ENCODE measurements at places on chromosomes 1 and 21.

DNA sequence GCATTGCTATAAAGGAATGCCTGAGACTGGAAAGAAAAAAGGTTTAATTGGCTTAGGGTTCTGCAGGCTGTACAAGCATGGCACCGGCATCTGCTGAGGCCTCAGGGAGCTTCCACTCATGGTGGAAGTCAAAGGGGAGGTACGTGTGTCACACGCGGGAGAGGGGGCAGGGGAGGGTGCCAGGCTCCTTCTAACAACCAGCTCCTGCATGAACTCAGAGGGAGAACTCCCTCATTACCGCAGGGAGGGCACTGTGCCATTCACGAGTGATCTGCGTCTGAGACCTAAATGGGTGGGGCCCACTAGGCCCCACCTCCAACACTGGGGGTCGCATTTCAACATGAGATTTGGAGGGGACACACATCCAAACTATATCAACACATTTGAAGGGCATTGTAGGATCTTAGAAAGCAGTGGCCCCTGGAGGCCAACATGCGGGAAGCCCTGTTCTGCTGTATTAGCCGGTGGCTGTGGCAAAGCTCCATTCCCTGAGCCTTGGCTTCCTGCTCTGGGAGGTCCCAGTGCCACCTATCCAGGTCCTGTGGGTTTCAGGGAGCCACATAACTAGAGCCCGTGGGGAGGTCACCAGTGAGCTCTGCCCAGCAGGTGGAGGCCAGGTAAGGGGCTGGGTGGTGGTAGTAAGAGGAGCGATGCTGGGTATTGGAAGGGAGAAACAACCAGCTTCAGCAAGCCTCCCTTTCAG lies 10.0 kb downstream of the WNT3A start:
- DNase-seq: no peak

GRCh38 chr1:194535369-194535768 lies 1349.0 kb upstream of the B3GALT2 start:
- no peak for DNase-seq

DNA sequence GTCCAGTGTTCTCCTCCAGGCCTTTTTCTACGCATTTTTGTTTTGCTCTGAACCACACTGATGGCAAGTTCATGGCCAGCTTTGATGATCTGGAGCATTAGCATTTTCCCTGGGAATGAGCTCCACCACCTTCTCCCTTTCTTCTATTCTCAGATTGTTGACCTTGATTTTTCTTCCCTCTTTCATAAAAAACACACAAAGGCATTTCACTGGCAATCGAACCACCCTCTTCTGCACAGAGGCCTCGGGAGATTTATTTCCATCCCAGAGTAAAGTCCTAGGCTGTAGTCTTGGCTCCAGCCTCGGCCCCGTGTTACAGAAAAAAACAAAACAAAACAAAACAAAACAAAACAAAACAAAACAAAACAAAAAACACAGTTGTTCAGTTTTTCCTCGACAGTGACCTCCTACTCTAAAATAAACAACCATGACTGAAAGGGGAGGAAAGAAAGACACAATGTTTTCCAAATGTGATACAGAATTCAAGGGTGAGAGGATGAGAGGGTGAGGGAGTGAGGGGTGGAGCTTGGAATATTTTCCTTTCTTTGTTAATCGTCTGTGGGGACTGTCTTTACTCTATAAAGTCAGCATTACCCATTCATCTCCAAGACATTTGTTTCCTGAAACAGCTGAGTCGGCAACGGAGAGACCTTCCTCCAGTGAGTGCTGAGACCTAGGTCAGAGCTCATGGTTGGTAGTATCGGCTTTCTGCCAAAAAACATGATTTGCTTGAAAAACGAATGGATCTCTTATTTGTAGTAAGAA lies 29.8 kb upstream of the RNF186 start:
- DNase-seq: no peak

DNA sequence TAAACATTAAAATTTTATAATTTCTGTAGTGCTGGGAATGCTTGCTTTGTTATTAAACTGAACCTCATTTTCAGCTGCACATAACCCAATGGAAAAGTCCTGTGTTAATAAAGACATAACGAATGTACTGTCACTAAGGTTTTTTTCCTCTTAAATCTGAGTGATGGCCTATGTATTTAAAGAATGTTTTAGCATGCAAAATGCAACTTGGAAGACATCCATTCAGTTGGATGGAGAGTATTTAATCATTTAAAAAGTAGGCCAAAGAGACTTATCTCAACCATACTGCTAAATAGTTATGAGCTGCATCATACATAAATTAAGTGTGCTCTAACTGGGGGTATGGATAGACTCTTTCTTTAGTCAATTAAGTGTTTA lies 48.5 kb downstream of the RWDD3 start:
- no peak for DNase-seq

GRCh38 chr1:45033356-45033755 lies 21.3 kb downstream of the UROD start:
- no peak for DNase-seq

DNA sequence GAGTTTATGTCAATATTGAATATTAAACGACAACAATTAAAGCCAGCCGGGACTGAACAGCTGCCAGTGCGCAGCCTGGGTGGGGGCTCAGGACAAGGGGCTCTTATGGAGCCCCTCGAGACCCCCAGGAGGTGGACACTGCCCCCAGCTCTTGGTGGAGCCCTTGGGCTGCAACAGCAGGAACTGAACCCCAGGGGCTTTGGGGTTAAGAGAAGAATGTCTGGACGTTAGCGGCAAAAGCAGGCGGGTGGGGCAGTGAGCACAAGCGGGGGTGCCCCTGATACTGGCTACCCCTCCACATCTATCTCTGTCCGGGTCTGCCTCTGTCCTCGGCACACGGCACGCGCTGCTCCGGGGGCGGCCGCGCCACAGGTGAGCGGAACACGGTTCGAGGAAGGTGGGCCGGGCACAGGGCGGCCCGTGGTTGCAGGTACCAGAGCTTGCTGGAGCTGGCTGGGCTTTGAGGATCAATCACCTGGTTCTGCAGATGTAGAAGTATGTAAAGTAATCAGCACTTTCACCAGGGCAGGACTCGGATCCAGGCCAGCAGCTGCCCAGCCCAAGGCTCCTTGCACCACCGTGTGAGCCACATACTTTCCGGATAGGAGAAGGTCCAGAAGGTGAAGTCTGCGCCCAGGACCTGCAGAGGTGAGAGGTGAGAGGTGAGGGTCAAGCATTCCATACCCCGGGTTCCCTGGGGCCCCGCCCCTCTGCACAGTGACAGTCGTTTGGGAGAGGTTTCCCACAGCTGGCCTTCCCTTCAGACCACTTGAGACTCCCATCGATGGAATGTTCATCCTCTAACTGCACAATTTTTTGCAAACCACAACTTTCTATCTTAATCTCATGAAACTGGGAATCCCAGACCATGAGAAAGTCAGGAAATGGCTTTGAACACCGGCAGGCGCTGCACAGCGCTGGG lies 12.4 kb upstream of the POFUT2 start:
- no peak for DNase-seq

GRCh38 chr1:4083231-4084047 lies 183.4 kb upstream of the C1orf174 start:
- no peak for DNase-seq

DNA sequence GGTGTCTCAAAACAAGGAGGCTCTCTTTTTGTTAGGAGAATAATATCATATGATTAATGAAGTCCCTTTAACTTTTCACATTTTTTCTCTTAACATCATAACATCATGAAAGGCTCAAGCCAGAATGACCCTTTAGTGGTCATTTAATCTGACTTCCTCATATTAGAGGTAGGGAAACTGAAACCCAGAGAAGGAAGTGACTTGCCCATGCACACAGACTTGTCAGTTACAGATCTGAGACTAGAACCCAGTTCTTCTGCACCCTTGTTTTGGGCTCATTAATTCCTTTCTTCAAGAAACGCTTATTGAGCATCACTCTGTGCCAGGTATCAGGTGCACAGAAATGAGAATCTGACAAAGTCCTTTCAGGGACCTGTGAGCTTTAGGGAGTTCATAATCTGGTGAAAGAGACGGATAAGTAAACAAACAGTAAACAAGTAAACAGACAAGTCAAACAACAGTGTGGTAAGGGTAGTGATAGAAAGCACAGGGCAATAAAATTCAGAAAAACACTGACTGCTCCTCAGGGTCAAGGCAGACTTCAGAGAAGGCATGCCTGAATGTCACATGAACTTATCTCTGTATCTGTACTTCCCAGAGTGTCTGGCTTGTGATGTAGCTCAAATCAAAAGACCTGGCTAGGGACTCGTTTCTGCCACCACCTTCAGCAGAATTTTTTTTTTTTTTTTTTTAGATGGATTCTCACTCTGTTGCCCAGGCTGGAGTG lies 38.3 kb upstream of the OSBPL9 start:
- DNase-seq: no peak

DNA sequence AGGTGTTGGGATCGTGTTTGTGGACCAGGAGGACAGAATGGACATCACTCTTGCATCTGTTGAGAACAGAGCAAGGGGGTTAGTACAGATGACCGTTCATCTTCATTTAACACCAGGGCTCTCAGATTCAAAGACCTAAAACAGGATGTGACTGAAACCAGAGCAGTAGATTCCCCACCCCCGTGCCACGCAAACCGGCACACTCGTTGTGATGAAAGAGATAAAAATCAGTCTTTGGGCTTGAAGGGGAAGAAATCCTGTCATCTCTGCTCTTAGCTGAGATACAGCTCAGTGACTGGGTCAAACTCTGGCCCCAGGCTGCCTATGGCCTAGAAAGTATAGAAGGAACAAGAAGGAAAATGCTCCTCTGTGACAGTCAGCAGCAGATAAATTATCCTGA lies 146.2 kb upstream of the KRTAP19-8 start:
- no peak for DNase-seq

DNA sequence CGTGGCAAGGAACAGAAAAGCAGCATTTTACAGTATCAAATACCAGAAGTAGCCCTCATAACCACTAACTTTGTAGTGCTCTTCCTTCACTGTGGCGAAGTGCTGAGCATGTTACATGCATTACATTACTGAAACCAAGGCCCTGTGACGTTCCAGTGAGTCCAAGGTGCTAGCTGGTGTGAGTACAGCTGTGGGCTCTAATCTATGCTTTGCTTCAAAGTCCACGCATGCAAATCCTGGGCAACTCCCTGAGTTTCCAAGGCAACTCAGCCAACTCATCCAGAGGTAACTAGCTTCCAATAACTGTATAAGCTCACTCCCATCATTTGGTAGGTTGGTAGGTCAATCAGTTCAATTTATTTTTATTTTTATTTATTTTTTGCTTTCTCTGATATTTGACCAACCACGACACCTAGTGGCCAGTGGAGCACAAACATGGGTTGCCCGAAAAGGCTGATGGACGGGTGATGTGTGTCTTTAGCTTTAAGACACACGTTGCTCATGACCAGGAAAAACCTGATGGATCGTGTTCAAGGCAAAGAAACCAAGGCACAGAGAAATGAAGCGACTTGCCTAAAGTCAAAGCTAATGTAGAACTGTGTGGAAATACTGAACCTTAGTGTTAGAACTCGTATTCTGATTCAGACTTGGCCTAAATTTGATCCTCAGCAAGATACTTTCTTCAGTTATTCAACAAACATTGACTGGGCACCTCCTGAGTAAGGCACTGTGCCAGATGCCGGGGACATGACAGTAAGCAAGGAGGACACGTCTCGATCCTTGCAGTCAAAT lies 73.0 kb downstream of the GNG12 start:
- no peak for DNase-seq
